Activated CD4-positive, alpha-beta T cell treated with anti-CD3 and anti-CD28 coated beads for 1 hour (primary cell): ENCODE measurements at places on chromosomes 16 and 17.
A peak's percentile ranks its signal among the peaks of the same experiment; 100 is the strongest.

DNA sequence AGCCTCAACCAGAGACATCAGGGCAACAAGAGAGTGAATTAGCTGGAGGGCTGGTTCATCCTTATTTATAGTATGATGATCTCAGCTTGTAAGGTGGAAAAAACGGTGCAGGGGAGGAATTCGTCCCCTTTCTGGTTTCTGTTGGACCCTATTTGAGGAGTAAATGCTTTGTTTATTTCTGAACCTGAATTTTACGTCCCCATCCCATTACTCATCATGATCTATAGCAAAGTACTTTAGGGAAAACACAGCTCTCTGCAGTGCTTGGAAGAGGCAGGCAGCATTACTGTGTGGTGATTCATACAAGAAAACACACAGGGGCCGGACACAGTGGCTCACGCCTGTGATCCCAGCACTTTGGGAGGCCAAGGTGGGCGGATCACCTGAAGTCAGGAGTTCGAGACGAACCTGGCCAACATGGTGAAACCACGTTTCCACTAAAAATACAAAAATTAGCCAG is 8.0 kb upstream of the VAT1L start:
- DNase-seq, result no peak

- no peak for DNase-seq
Measured at GRCh38 chr17:13597723-13598347, 3.9 kb downstream of the HS3ST3A1 start.

DNA sequence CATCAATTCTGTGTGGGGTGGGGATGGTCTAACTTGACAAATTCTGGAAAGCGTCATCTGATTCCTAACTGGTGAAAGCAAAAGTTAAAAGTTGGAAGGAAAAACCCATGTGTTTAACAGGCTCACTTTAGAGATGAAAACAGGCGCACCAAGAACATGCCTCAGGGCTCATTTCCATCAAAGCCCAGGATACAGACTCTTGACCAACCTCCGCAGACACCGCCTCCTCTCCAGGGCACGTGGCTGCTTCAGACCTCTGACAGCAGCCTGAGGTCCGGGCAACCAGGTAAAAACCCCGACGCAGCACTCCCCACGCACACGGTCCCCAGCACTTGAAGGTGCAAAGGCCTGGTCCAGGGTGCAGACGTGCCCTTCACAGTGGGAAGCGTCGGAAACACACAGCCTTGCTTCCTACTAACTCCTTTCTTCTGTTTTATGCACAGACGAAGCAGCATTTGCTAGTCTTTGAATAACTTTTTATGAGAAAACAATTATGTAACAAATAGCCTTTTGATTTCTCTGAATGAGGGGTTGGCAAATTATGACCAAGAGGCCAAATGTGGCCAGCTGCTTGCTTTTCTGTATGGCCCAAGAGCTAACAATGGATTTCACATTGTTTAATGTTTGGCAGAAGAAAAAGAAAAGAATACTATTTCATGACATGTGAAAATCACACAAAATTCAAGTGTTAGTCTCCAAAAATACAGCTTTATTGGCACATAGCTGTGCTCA is 44.2 kb upstream of the TRAP1 start:
- no peak for DNase-seq

DNA sequence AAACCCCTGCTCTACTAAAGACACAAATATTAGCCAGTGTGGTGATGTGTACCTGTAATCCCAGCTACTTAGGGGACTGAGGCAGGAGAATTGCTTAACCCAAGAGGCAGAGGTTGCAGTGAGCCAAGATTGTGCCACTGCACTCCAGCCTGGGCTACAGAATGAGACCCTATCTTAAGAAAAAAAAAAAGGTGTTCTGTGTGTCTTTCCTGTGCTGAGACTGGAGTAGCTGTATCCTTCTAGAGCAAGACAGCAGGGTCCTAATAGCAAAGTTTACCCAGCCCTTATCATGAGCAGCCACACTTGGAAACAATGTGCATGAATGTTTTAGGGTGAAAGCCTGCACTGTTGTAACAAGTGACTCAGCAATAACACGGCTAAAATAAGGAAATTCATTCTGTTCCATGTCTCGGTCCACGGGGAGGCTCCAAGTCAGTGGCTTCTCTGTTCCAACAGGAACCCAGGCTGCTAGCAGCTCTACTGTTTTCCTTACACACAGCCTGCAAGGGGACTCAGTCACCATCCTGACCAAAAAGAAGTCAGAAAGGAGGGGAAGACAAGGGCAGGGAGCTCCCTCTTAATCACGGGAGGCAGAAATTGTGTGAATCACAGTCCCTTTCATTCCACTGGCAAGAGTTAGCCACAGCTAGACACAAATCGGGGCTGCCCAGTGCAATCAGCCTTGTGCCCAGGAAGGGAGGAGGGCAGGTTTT is 7.1 kb upstream of the SLC5A11 start:
- no peak for DNase-seq

- peak; percentile 27 for DNase-seq
Measured at GRCh38 chr17:63696381-63696961, 3.5 kb downstream of the LIMD2 start.

GRCh38 chr16:80610481-80611156 is 69.8 kb downstream of the DYNLRB2 start:
- no peak for DNase-seq
